Stimulated activated CD8-positive, alpha-beta memory T cell treated with anti-CD3 and anti-CD28 coated beads, Interleukin-15, amount 100 ng/mL, for 4 hours (primary cell): ENCODE measurements at places on chromosomes 2 and 18.

DNA sequence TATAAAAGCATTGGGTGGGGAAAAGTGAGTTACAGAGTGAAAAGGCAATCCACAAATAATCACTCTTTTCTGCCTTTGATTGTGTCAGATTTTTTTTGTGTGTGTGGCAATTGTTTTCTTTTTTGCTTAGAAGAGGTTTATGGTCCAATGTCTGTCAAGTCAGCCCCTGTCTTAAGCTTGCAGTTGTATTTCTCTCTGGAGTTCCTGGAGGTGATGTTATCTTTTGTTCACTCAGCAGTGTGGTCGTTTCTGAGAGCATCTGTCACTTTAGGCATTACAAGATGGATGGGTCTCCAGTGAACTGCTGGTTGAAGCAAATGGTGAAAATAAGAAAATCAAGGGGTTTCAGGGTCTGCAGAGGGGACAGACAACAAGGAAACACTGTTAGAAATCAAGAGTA, 121.3 kb downstream of the GREB1L start:
- DNase-seq: no peak

DNA sequence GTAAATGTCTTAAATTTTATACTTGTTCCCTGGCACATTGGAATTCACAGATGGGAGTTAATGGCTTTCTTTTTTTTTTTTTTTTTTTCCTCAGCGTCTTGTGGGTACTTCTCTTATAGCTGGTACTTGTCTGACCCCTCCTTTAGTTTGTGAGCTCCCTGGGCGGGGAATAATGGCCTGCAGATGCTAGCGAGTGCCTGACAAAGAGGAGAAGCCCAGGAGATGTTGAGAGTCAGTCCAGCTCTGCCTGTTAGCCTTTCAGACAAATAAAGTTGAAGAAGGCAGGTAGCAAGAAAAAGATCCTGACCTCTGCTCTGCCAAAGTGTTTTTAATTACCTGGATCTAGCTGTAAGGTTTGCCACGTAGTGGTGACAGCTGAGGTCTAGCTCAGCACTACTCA, 6.6 kb downstream of the BCL2L11 start:
- no peak for DNase-seq

- no peak for DNase-seq
These were observed 59.2 kb upstream of the FZD7 start for GRCh38 chr2:201974171-201975100.

DNA sequence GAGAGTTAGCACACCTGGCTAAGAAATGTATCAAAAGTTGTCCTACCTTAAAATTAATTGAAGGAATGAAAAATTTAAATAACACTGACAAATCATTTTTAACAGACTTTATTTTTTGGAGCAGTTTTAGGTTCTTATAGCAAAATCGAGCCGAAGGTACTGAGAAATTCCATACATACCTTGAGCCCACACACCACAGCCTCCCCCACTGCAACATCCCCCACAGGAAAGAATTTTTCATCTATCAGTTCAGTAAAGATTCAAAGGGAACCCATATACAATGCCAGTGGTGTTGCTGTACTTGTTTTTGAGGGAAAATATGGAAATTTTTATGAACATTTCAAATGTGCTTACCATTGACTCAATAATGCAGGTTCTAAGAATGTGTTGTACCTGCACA, 169.8 kb upstream of the HS6ST1 start:
- no peak for DNase-seq

GRCh38 chr2:33848486-33848885, 249.4 kb upstream of the FAM98A start:
- no peak for DNase-seq

DNA sequence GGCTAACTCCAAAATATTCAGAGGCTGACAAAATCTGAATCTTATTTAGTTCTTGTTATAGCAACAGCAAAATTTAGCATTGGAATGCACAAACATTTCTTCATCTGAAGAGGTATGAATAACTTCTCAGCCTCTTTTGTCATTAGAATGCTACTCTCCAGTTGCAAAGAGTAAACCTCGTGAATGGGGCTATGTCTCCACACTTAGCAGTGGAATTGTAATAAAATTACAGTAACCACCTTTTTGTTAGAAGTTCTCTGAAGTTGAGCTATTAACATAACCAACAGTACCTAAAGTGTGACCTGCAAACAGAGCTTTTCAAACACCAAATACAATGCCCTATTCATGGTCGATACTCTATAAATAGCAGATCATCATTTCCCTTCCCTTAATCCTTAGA, 50.2 kb upstream of the GALNT3 start:
- DNase-seq: no peak

- no peak for DNase-seq
These were observed 48.8 kb downstream of the MAP3K20 start for GRCh38 chr2:173124441-173124840.

DNA sequence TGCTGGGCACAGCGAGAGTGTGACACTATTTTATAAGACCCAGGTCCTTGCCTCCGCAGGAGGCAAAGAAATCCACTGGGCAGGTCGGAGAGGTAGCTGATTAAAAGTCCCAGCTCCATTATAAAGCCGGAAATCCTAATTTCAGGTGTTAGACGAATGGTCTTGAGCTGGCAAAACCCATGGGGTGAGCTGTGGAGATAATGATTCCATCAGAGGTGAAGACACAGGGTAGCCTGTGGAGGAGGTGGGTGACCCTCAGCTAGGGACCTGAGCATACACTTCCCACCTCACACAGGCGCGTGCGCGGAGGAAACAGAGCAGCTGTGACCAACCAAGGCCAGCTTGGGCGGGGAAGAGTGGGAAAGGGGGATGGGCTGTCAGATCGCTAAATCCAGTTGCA, 201.7 kb upstream of the CXCR4 start:
- DNase-seq: no peak

DNA sequence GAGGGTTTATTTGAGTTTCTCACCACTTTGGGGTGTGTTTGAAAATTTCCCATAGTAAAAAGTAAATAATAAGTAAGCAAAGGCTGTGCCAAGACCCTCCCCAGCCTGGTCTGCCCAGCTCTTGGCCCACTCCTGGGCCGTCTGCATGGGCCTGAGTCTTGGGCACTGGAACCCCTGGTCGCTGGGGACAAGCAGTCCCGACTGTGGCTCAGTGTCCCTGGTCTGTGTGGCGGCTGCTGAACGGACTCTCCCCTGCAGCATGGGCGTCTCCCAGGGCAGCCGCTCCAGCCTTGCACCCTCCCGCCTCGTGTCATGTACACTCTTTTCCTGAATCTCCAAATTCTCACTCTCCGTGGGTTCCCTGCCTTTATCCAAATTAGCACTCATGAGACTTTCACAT, 7.2 kb upstream of the ASPRV1 start:
- no peak for DNase-seq

DNA sequence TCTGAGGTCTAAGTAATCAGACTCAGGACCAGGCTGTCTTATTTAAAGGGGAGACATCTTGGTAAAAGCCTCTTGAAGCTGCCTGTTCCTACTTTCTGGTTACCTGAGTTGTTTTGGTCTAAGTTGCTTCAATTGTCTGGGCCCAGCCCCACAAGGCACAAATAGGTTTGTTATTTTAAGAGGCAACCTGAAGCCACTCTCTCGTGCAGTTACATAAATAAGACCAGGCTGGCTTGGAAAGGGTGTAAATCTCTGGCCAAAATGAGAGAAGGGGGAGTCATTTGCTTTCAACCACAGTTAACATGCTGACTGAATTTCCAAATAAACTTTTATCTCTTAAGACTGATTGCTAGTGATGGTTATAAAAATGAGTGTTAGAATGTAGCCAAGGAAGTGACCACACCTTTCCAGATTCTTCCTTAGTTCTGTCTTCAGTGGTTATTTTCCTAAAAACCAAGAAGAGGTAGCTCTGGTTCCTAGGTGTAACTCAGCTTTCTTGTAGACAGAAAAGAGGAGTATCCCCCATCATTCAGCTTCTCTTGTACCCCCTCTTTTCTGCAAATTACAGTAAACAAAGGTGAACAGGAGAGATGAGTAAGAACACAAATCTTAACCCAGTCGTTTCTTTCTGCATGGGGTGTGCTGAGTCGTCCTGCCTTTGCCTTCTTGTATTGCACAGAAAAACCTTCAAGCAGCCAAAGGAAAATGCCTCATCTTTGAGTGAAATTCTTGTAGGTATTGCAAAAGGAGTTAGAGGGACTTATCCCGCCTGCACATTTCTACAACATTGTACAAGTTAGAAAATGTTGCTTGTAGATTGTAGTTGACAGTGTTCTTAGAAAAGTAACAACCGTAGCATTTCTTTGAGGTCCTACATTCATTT, 161.5 kb upstream of the NT5C1B start:
- DNase-seq: no peak

DNA sequence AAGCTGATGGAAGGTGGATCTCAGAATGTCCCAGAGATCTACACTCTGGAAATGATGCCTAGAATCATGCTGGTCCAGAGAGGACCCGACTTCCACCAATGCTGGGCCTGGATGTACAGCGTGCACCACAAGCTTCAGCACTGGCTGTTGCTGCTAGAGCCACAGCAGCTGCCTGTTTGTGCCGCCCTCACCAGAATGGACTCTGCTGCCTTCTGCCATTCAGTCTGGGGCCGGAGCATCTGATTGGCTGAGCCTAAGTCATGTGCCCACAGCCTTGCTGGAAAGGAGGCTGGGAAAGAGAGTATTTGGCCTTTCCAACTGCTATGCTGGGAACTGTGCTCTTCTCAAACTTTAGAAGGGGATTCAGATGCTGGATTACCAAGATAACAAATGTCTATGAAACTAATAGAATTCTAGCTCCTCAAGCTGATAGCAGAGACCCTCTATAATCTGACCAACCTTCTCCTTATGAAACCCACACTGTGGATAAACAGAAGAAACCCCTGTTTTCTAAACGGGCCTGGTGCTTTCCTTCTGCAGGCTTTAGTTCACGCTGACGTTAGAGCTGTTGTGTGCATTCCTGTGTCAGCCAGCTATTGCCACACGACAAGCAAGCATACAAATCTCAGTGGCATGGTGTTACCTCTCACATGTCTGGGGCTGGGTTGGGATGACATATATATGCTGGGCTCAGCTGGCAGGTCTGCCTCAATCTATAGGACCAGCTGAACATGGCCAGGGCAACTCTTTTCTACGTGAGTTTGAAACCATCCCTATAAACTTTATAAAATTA, 4.1 kb upstream of the LOXHD1 start:
- DNase-seq: no peak

- no peak for DNase-seq
These were observed 105.9 kb downstream of the LYPD1 start for GRCh38 chr2:132564065-132564464.

DNA sequence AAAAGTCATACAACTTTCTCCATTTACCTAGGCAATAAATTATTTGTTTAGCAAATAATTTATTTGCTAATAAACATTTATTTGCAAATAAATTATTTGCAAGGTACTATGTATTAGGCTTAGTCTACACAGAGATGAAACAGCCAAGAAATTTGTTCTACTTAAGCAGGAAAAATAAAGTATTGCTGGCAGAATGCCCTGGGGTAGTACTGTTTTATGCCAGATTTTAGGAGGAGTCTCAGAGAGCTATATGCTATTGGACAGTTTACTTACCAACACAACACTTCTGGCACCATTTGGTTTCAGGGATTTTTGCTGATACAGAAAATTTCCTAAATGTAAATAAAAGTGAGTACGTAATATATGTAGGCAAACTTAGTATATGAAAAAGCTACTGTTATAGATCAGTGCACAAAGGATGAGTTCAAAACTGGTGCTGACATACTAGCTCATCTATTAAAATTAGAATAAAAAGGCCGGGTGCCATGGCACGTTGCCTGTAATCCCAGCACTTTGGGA, 23.2 kb upstream of the CDKL4 start:
- no peak for DNase-seq

DNA sequence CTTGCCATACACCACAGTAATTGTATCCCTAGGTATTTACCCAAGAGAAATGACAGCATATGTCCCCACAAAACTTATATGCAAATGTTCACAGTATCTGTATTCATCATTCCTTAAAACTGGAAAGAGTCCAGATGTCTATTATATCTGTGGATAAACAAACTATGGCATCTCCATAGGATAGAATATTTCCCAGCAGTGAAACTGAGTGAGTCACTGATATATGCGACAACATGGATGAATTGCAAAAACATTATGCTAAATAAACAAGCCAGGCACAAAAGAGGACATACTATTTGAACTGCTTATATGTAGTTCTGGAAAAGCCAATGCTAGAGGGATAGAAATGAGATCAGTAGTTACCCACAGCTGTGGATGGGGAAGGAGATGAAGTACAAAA, 359.4 kb upstream of the DSEL start:
- no peak for DNase-seq

- DNase-seq: no peak
These were observed 205.7 kb downstream of the ALK start for GRCh38 chr2:29715655-29716054.

GRCh38 chr2:142044197-142044596, 86.6 kb downstream of the LRP1B start:
- DNase-seq: no peak

DNA sequence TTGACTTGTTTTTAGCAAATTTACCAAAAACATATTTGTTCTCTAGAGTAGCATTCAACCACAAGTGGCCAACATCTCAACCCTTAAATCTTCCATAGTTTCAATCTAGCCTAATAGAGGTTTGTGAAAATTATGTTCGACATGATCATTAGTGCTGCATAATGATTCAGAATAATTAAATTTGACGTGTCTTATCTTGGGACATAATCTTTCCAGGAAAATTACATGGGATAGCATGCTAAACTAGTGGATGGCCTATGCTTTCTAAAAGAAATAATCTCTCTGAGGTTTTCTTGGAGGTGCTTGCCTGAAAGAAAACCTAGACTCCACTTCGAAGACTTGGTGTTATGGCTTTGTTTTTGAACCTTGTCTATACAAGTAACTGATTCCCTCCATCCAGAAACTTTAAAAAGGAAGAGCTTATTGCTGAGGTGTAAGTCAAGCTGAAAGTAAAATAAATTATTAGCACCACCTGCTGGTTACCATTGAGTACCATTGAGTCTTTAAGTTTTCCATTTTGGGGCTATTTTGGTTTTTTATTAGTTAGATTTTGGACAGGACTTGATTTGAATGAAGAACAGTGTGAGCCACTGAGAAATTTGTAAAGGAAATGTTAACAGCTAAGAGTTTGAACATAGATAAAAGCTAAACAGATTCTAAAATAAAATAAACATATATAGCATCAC, 32.7 kb downstream of the COX7A2L start:
- no peak for DNase-seq

DNA sequence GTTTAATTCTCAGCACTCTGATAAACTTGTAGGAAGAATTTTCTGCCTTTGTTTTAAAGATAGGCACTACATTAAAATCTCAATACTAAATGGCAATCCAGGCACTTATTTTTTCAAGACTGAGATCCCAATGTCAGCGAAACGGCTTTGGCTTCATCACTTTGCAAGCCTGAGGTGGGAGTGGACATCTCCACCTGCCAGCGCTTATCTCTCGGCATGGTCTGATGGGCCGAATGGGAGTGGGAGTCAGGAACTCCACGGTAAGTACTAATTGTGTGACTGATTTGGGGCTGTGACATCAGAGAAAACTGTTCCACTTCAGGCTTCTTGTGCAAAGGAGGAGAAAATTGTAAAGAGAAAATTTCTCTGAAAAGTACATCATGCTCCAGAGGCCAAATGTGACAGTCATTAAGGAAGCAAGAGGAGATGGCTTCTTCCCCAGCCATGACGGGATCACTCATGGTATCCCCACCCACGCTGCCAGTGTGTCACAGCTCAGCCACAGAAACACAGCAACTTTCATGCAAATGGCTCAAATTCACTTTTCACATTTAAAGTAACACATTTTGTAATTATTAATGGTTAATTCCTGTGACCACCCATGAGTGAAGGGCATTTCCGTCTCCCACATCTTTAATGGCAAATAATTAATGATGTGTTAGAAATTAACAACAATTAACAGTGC, 385.5 kb upstream of the HNRNPA3 start:
- DNase-seq: no peak

GRCh38 chr2:202965810-202966460, 48.7 kb upstream of the NBEAL1 start:
- no peak for DNase-seq
